ENCODE measurements at places on chromosomes 7 and 10.

DNA sequence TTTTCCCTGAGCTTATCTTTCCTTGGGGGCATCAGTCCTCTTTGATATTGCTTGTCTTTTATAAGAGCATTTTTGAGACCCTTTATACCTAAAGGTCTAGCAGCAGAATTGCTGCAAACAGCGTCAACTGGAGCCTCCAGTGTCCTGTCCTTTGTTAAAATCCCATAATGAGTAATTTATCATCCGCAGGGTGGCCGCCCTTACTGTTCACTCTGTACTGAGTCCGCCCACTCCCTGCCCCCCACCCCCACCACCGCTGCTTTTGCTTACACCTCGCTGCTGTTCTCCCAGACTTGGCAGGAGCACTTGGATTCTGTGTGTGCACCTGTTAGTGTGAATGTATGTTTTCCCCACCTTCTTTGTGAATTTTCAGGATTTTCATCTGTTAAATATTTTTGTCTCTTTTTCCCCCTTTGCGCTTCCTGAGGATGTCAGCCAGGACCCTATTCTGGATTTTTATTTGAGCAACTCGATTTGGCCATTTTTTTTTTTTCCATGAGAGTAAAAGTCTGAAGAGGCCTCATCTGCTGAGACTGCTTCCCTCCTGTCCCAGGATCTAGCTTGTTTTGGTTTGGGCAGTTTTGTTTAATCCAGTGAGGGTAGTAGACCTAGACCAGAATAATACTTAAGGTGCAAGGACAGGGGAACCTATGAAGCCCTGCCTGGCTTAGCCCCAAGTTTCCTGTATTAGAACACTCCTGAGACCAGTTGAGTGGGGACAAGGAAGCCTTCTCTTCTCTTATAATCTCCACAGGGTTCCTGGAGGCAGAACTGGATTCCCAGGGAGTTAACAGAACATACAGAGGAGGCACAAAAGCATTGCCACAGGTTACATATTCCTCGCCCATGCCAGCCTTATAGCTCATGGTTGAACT lies 8.2 kb downstream of the AGFG2 start:
- H3K36me3 ChIP-seq, result peaks cover under 1% of the 10 kb centered on the region
- H3K4me1 ChIP-seq, result peaks cover 34% of the 10 kb centered on the region
- DNase-seq, result no peak
- no peaks in the 10 kb centered on the region for H3K27me3 ChIP-seq
- H3K27ac ChIP-seq, result peak overlapping the region; percentile 71
- H3K4me3 ChIP-seq, result no peak overlapping the region

- peaks cover 35% of the 10 kb centered on the region for H3K36me3 ChIP-seq
- H3K4me3 ChIP-seq, result no peak overlapping the region
- peaks cover 31% of the 10 kb centered on the region for H3K4me1 ChIP-seq
- DNase-seq, result no peak
- H3K27ac ChIP-seq, result no peak overlapping the region
- H3K27me3 ChIP-seq, result no peaks in the 10 kb centered on the region
Observed at GRCh38 chr7:143392875-143393266, 11.7 kb downstream of the ZYX start.

DNA sequence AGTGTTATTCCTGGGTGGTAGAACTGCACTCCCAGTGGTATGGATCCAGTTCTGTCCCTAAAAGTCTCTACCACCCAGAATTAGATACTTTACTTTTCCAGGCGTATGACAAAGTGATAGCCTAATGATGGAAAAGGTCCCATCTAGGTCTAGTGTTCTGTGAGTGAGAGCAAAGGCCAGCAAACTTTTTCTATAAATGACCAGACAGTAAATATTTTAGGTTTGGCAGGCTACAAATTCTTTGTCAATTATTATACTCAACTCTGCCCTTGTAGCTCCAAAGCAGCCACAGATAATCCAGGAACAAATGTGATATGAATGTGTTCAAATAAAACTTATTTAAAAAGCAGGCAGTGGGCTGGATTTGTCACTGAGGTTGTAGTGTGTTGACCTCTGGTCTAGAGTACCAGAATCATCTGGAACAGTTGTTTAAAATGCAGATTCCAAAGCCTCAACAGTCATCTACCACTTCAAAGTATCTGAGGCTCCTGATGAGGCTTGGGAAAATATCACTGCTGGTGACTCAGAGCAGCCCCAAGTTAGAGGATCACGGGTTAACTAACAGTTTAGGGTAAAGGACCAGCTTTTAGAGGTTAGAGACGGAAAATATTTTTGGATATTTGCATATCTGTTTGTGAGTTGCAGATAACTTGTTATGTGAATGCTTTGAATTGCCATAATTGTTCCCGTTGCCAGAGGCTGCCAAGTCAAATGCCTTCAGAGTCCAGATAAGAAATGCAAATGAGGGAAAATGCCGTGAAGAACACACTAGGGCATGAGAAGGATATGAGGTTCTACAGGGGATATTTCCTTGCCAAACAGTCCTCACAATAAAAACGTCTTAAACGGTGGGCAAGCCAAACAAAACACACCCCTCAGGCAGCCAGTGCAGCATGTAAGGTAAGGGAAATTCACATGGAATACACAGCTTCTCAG lies 19.4 kb downstream of the NRAP start:
- H3K27me3 ChIP-seq, result peaks cover 4% of the 10 kb centered on the region
- peaks cover 11% of the 10 kb centered on the region for H3K4me1 ChIP-seq
- peak overlapping the region; percentile 8 for H3K4me3 ChIP-seq
- H3K27ac ChIP-seq, result peak overlapping the region; percentile 41
- H3K36me3 ChIP-seq, result no peaks in the 10 kb centered on the region
- DNase-seq, result peak; percentile 82

DNA sequence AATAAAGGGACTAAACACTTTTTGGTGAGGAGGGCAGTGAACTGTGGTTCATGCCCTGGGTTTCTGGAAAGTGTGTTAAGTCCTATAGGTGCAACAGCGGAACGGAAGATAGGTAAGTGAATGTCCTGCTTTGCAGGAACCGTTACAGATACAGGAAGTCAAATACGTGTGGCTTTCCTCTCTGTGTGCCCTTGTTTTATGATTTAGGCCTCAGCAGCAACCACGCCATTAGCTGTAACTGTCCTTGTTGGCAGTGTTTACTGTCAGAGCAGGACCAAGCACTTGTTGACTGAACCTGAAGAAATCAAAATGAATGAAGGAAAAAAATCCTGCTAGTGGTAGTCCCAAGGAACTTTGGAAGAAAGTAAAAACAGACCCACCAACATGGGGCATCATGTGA lies 150.3 kb downstream of the PIP4K2A start:
- no peak for DNase-seq
- no peak overlapping the region for H3K4me3 ChIP-seq
- H3K27ac ChIP-seq, result no peak overlapping the region
- peaks cover 6% of the 10 kb centered on the region for H3K36me3 ChIP-seq
- no peaks in the 10 kb centered on the region for H3K4me1 ChIP-seq
- no peaks in the 10 kb centered on the region for H3K27me3 ChIP-seq

DNA sequence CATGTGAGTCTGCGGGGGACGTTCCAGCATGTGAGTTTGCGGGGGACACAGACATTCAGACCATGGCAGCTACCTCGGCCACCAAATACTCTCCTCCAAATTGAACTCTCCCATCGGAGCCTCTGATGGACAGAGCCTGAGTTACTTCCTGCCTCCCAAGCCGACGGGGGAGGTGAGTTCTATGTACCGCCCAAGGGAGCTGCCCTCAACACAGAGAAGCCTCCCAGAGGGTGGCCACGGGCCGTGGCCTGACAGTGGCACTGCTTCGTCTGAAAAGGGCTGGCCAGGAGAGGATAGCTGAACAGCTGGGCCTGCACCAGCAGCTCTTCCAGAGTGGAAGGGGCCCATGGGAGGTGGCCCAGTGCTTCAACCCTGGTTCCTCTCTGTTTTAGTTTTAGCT lies 274.5 kb upstream of the PPP2R2D start:
- H3K4me1 ChIP-seq, result no peaks in the 10 kb centered on the region
- no peaks in the 10 kb centered on the region for H3K27me3 ChIP-seq
- no peaks in the 10 kb centered on the region for H3K36me3 ChIP-seq

DNA sequence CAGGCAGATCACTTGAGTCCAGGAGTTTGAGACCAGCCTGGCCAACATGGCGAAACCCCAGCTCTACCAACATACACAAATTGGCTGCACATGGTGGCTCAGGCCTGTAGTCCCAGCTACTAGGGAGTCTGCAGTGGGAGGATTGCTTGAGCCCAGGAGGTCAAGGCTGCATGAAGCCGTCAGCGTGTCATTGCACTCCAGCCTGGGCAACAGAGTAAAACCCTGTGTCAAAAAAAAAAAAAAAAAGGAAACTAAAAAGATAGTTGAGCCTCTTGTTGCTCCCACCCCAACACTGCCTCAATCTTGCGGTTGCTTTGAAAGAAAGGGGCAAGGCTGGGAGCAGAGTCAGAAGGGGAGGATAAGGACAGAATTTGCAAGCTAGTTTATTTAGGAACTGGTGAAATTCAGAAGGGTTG lies 69.9 kb downstream of the SYPL1 start:
- H3K36me3 ChIP-seq, result no peaks in the 10 kb centered on the region
- DNase-seq, result no peak
- peaks cover 4% of the 10 kb centered on the region for H3K4me1 ChIP-seq
- H3K27me3 ChIP-seq, result peaks cover 34% of the 10 kb centered on the region

GRCh38 chr7:155071916-155072571 lies 1.9 kb downstream of the HTR5A start:
- H3K4me1 ChIP-seq, result peaks cover 3% of the 10 kb centered on the region
- no peak overlapping the region for H3K27ac ChIP-seq
- H3K4me3 ChIP-seq, result no peak overlapping the region
- H3K36me3 ChIP-seq, result no peaks in the 10 kb centered on the region
- DNase-seq, result no peak

DNA sequence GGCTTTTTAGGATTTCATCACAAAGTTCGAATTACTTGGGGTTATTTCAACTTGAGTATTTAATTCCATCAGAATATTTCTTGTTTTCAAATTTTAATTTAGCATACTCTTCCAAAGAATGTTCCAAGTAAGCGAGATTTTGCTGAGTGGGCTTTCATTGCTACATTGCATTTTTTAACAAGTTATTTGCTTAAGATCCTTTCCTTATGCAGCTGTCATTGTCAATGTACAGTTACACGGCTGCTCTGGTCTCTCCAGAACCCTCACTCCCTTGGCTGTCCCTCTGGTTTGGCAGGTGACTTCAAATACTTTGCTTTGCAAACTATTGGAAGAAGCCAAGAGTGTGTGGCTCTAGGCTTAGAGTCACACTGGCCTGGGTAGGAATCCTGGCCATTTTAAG lies 80.0 kb downstream of the CFAP58 start:
- no peak for DNase-seq
- H3K4me3 ChIP-seq, result no peak overlapping the region
- no peaks in the 10 kb centered on the region for H3K27me3 ChIP-seq
- no peak overlapping the region for H3K27ac ChIP-seq
- peaks cover 6% of the 10 kb centered on the region for H3K4me1 ChIP-seq

- H3K36me3 ChIP-seq, result no peaks in the 10 kb centered on the region
- no peak overlapping the region for H3K4me3 ChIP-seq
- no peak overlapping the region for H3K27ac ChIP-seq
- H3K27me3 ChIP-seq, result no peaks in the 10 kb centered on the region
- DNase-seq, result no peak
Observed at GRCh38 chr10:112961609-112962008, 11.6 kb downstream of the TCF7L2 start.

GRCh38 chr10:29304264-29304994 lies 15.6 kb downstream of the LYZL1 start:
- peaks cover 5% of the 10 kb centered on the region for H3K4me1 ChIP-seq
- no peak overlapping the region for H3K27ac ChIP-seq
- peak; percentile 50 for DNase-seq
- H3K4me3 ChIP-seq, result no peak overlapping the region
- no peaks in the 10 kb centered on the region for H3K36me3 ChIP-seq
- H3K27me3 ChIP-seq, result no peaks in the 10 kb centered on the region

DNA sequence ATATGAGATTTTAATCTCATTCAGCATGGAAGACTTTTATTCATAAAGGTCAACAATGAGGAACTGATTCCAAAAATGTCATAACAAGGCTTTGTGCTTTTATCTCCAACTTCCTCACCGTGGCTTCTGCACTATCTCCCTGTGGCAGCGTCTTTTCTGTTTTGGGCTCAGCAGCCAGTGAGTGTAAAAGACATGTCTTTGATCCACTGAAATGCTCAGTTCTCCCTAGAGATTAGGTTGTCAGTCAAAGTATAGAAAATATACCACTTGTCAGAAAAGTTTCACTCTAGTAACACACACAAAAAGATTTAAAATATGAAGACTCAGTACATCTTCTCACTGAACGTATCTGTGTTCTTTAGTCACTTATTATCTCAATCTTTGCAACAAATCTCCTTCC lies 901.8 kb upstream of the ZWINT start:
- H3K4me3 ChIP-seq, result no peak overlapping the region
- H3K4me1 ChIP-seq, result no peaks in the 10 kb centered on the region
- H3K27me3 ChIP-seq, result no peaks in the 10 kb centered on the region
- DNase-seq, result no peak
- no peak overlapping the region for H3K27ac ChIP-seq

- H3K4me3 ChIP-seq, result no peak overlapping the region
- no peaks in the 10 kb centered on the region for H3K27me3 ChIP-seq
- H3K4me1 ChIP-seq, result peaks cover 19% of the 10 kb centered on the region
- H3K27ac ChIP-seq, result no peak overlapping the region
Observed at GRCh38 chr7:106070201-106070551, 41.9 kb downstream of the SYPL1 start.

- no peaks in the 10 kb centered on the region for H3K36me3 ChIP-seq
- H3K27me3 ChIP-seq, result no peaks in the 10 kb centered on the region
- H3K4me1 ChIP-seq, result peaks cover 29% of the 10 kb centered on the region
Observed at GRCh38 chr10:124652701-124653100, 91.5 kb downstream of the FAM53B start.

DNA sequence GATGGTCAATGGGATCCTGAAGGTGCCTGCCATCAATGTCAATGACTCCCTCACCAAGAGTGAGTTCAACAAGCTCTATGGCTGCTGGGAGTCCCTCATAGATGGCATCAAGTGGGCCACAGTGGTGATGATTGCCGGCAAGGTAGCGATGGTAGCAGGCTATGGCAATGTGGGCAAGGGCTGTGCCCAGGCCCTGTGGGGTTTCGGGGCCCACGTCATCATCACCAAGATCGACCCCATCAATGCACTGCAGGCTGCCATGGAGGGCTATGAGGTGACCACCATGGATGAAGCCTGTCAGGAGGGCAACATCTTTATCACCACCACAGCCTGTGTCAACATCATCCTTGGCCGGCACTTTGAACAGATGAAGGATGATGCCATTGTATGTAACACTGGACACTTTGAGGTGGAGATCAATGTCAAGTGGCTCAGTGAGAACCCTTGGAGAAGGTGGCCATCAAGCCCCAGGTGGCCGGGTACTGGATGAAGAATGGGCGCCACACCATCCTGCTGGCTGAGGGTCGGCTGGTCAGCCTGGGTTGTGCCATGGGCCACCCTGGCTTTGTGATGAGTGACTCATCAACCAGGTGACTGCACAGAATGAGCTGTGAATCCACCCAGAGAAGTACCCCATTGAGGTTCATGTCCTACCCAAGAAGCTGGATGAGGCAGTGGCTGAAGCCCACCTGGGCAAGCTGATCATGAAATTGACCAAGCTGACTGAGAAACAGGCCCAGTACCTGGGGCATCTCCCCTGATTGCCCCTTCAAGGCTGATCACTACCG lies 63.0 kb upstream of the ANTXRL start:
- no peak overlapping the region for H3K27ac ChIP-seq
- H3K27me3 ChIP-seq, result peaks cover 2% of the 10 kb centered on the region
- no peaks in the 10 kb centered on the region for H3K4me1 ChIP-seq
- DNase-seq, result no peak
- H3K4me3 ChIP-seq, result no peak overlapping the region

All from astrocyte (in vitro differentiated cells and primary cell).